ENCODE measurements at places on chromosomes 13 and 19.

- no peak for DNase-seq
Measured at GRCh38 chr13:100300243-100300642, 211.3 kb downstream of the PCCA start.

- DNase-seq = no peak
Measured at GRCh38 chr13:79674765-79675515, 194.0 kb downstream of the NDFIP2 start.

GRCh38 chr13:47334173-47334572 lies 437.3 kb upstream of the HTR2A start:
- DNase-seq = no peak

DNA sequence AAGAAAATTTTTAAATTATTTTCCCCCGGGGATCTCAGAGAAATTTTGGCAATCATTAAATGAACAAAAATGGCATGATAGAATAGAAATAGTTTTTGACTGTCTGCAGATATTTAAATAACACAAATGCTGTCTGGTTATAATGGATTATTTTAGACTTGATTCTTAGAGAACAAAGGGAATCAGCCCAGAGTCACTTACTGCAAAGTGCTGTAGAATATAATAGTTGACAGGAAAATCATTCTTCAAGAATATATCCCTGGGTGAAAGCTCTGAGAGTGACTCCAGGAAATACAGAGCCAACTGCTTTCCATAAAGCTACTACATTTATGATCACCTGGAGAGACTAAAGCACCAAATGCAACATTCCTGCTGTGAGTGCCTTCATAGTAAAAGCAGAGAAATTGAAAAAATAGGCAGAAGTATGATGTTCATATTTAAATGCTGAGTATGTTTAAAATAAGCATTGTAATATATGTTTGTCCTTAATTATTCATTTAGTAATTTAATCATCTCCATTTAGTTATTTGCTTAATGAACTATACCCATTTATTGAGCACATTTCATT lies 1765.8 kb downstream of the SLITRK1 start:
- no peak for DNase-seq

DNA sequence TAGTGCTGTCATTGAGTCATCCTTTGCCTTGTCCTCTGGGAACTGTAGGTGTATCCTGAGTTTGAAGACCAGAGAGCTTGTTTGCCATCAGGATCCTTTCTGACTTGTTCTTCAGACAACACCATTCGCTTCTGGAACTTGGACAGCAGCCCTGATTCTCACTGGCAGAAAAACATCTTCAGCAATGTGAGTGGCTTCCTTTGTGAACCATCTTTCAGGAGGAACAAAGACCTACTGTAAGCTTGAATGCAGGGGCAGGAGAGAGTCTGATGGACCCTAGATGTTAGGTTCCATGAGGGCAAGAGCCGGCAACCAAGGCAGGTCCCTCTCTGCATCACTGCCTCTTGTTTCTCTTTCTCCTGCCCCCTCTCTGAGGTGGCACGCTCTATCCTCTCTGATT lies 26.7 kb downstream of the WDR62 start:
- DNase-seq = no peak

DNA sequence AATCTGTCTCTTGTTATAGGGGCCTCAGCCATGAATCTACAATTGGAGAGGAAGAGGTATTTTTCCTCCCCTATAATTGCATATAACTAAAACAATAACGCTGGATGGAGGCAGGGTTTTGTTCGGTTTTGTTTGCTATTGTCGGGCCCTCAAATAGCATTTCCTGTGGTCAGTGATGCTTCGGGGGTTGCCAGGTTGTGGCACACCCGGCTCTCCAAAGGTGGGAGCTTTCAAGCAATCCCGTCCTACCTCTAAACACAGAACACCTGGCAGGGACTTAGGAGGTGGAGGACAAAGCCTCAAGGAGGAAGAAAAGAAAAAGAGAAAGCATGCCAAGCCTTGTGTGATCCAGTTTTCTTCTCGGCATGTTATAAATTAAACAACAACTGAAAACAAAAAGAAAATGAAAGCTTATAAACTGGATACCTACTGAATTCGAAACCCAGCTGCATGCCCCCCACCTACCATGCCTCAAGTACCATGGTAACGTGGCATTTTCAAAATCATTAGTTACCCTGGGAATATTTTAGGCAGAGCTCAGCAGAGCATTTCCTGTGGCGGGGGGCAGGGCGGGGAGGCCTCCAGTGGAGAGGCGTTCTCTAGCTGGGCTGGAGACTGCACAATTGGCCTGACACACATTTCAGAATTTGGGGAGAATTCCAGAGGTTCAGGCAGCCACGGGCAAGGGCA lies 213.8 kb downstream of the DCLK1 start:
- DNase-seq = no peak

- DNase-seq = no peak
Measured at GRCh38 chr19:45099467-45100191, 6.7 kb downstream of the PPP1R37 start.

- DNase-seq = peak; percentile 68
Measured at GRCh38 chr13:30334663-30335386, 27.5 kb upstream of the KATNAL1 start.

DNA sequence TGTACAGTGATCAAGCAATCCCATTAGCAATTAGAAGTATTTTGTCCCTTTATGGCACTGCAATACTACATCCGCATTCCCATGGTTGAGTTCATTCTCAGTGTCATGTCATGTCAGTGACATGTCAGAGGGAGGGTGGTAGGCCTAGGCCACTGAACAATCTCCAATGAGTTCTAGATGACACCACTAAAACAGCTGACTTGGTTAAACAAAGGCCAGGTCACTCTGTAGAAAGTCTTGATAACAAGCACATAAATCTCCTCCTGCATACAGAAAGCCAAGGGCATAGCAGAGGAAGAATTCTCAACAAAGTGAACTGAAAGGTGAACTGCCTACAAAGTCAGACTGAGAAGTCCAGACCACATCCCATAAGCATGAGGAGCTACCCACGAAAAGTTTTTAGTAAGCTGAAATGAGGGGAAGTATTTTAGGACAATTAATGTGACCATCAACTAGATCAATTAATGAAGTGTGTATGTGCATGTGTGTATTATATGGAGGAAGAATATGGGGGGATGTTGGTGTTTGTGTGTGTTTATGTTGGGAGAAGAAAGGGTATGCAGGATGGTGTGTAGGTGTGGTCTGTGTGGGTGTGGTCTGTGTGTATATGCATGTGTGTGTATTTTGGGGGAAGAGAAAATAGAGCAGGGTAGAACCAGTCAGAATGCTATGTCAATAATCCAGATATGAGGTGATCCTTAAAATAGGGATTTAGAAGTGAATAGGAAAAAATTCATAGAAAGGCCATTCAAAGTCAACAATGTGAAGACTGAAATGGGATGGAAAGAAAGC lies 67.7 kb downstream of the TBC1D4 start:
- no peak for DNase-seq

DNA sequence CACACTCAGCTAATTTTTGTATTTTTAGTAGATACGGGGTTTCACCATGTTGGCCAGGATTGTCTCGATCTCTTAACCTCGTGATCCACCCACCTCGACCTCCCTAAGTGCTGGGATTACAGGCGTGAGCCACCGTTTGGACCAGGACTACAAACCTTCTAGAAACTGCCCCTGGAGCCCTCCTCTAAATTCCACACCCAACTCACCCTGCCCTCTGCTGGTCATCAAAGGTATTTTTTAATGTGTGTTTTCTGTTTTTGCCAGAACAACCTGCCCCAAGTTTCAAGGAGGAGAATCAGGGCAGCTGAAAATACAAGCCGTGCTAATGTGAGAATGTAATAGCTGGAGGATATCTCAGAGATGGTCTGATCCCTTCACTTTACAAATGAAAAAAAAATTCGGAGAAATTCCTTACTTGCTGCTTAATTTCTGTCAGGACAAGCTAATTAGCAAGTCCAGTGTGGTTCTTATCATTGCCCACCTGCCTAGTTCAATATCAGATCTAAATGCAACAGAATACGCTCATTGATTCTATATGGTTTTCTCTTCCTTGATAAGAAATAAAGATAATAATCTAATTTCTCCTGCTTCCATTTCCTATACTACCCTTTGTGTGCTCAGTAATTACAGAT lies 4.1 kb downstream of the ATP8A2 start:
- DNase-seq = peak; percentile 65

GRCh38 chr13:33276570-33276969 lies 9.0 kb downstream of the STARD13 start:
- no peak for DNase-seq

DNA sequence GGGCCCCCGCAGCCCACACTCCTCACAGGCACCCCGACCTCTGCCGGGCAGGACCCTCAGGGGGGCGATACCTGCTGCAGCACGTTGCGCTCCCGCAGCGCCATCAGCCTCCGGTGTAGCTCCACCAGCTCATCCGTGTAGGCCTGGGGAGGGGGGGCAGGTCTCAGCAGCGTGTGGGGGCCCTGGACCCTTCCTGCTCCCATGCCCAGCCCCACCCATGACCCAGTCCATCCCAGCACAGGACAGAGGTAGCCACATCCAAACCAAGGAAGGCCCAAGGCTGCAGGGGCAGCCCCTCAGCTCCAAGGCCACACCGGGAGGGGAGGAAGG lies 66.5 kb downstream of the MLLT1 start:
- DNase-seq = no peak

DNA sequence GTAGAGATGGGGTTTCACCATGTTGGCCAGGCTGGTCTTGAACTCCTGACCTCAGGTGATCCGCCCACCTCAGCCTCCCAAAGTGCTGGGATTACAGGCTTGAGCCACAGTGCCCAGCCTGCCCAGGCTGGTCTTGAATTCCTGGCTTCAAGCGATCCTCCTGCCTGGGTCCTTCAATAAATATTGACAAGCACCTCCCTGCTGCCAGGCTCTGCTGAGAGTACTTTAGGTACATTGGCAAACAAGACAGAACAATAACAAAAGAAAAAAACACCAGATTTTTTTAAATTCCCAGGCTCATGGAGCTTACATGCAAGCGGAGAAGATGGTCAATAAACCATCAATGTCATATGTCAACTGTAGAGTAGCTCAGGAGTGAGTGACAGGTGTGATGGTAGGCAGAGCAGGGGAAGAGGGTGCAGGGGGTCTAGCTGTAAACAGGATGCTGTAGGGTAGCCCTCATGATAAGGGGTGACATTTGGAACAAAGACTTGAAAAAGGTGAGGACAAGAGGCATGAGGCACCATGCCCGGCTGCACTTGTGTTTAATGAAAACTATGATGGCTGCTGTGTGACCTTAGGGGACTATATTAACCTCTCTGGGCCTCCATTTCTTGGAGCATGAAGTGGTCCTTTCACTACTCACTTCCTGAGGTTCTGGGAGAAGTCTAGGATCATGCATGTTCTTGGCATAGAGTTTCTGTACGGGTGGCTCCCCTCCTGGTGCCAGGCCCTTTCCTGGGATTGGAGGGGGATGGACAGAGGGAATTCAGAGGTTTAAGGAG lies 19.6 kb downstream of the SULT2B1 start:
- no peak for DNase-seq

GRCh38 chr13:91017031-91017668 lies 330.3 kb upstream of the MIR17HG start:
- peak; percentile 58 for DNase-seq

GRCh38 chr19:6100284-6100915 lies 9.9 kb downstream of the RFX2 start:
- DNase-seq = peak; percentile 78

GRCh38 chr13:54486421-54487166 lies 1458.0 kb downstream of the OLFM4 start:
- no peak for DNase-seq

DNA sequence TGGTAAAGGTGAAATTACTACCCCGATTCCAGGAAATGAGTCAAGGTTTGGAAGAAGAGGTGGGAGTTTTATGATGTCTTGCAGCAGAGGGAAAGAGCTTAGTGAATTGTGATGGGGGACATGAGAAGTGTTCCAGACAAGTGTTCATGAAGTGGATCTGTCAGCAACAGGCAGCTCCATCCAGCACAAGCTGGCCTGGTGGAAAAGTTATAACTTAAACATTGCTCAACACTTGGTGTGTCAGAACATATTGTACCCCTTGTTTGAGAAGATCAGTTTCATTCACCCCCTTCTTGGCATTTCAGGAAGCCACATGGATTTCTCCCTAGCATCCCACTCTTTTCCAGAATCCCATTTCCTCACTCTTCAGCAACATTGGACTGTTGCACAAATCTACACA lies 222.0 kb downstream of the B3GLCT start:
- no peak for DNase-seq

DNA sequence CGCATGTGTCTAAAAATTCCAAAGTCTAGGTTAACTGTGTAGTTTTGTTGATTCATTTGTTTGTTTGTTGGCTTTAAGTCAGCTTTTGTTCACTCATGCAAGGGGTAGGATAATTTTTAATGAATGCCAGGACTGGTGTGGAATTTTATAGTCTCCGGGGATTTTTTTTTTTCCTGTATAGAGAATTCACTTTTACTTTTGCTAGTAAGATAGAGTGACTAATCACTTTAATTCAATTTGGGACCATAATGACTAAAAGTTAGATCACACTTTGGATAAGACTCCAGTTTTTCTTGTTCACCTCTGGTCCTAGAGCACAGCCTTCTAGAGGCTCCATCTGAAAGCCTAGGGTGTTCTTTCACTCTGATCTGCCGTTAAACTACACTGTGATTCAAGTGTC lies 1690.0 kb downstream of the PCDH9 start:
- no peak for DNase-seq

- DNase-seq = peak; percentile 89
Measured at GRCh38 chr19:45613926-45614725, 12.1 kb upstream of the GPR4 start.

GRCh38 chr13:53200498-53201453 lies 172.2 kb downstream of the OLFM4 start:
- peak; percentile 51 for DNase-seq

DNA sequence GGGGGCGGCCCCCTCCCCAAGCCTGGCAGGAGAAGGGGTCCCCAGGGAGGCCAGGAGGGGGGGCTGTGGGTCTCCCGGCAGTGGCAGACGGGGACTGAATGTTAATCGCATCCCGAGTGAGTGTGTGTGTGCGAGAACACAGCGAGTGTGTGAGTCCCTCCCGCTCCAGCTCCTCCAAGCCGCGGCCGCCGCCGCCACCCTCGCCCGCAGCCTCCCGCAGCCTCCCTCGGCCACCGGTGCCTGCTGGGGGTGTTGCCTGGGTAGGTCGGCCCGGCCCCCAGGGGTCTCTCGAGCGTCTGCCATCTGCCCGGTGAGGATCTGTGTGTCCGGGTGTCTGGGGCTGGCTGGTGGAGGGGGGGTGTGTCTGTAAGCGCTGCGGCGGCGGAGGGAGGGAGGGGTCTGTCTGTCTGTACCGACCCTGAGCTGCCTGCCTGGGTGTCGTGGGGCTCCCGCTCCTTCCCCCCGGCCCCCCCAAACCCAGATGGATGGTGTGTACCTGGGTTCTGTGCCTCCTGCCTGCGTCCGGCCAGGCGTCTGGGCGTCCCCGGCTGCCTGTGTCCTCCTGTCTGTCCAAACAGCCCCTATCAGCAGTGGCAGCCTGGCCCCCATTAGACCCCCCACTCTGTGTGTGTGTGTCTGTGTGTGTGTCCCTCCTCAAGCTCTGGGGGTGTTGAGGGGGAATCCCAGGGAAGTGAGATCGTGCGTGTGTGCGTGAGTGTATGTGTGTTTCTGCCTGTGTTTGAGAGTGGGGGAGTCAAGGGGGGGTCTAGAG lies at the start of gene GRIN2D:
GRIN2D (plus strand) TSS at position 110 of the 772 bp plus-strand sequence. CDS start 4,725 bp downstream, outside the sequence.
- DNase-seq = no peak

GRCh38 chr13:39788102-39788501 lies 132.6 kb downstream of the COG6 start:
- no peak for DNase-seq
